ENCODE measurements at places on chromosomes 3 and 15.

- no peak for DNase-seq
Measured at GRCh38 chr3:141337523-141337854, 30.8 kb upstream of the ZBTB38 start.

- no peak for DNase-seq
Measured at GRCh38 chr15:48392356-48392755, 61.1 kb downstream of the DUT start.

DNA sequence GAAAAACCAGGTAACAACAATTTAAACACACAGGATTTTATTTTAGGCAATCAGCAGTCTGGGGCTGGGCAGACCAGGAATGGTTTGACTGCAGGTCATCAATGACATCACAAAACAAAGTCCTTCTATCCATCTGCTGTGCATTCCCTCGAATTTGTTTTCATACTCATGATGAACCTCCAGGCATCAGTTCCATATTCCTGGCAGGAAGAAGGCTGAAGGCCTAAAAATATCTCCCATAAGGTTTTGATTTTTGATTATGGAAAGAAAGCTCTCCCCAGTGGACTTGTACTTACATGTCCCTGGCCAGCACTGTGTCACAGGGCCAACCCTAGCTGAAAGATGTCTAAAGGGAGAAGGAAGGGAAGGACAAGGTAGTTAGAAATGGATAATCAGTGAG is 107.4 kb downstream of the PEAK1 start:
- DNase-seq = no peak

GRCh38 chr15:43527016-43527801 is 9.8 kb downstream of the MAP1A start:
- DNase-seq = no peak

- no peak for DNase-seq
Measured at GRCh38 chr3:133797396-133798105, 8.1 kb upstream of the SRPRB start.

GRCh38 chr15:39499042-39499441 is 81.8 kb upstream of the THBS1 start:
- no peak for DNase-seq

GRCh38 chr15:34233614-34234013 is 8.8 kb downstream of the EMC4 start:
- DNase-seq = no peak

GRCh38 chr15:92385096-92385495 is 8.6 kb upstream of the ST8SIA2 start:
- peak; percentile 44 for DNase-seq

DNA sequence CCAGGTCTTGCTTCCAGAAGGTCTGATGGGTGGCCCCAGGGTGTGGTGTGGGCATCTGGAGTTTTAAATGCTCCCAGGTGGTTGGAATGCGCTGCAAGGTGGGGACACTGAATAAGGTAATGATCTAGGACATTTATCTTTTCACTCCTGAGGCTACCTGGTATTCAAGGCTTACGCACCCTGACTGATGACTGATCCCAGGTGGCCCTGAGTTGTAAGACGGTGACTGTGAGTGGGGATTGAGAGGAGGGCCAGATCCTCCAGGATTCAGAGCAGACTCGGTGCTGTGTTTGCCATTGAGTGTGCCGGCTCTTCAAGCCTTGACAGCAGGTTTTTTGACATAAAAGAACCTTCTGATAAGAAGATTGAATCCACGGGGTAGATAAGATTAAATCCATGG is 40.3 kb downstream of the SLC6A20 start:
- DNase-seq = no peak

- DNase-seq = peak; percentile 13
Measured at GRCh38 chr3:44510000-44510368, 32.5 kb upstream of the ZNF445 start.

DNA sequence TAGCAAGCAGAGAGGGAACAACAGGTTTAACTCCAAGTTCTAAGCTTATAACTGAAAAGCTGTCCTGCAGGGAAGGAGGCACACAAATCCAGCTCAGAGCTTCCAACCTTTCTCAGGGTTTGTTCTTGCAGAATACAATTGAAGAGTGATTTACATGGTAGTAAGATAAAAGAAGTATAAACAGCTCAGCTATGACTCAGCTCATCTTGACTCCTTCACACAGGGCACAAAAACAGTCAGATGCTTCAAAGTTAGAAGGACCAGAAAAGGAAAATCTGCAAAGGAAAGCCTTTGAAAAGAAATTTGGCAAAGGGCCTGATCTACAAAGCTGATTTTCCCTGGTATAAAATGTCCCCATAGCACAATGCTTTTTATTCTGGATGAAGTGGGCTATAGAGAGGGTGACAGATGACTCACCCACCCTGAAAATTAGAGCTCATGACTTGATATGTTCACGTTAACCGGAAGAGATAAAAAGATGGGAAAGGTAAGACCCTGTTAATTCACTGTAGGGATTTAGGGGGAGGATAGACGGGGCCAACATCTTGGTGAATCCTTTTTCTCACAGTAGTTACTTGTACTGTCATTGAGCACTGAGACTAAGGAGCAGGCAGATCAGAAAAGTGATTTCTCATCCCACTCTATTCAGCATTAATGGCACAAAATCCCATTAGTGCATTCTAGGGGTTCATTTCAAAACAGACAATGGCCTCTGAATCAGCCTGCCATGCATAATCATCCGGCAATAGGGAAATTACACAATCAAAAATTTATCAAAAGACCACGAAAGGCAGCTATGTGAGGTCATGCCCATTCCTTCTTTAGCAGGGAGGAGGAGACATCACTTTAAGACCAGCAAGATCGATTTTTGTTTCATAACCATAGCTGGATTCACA is 143.5 kb downstream of the GAP43 start:
- no peak for DNase-seq

- DNase-seq = peak; percentile 69
Measured at GRCh38 chr15:77966540-77967234, 110.8 kb downstream of the TBC1D2B start.
